ENCODE measurements at places on chromosomes 12 and 14. TPM values are rescaled to one million over a fixed set of nuclear protein-coding genes. Genes with fewer than 3 reads are reported as not detected.

CLEC2A gene
- not detected for total RNA-seq

ZNF84 gene
- 10.2 TPM for total RNA-seq

SLC17A8 gene
- not detected for total RNA-seq

DNAJC22 gene
- total RNA-seq = 10.9 TPM

LRFN5 gene
- total RNA-seq = 0.52 TPM

USP44 gene
- total RNA-seq = 7.0 TPM

ZNF664 gene
- total RNA-seq = 32.6 TPM

Data from body of pancreas (tissue), 4 donors.